ENCODE measurements at places on chromosomes 1 and 21. TPM values are rescaled to one million over a fixed set of nuclear protein-coding genes. Genes with fewer than 3 reads are reported as not detected.

PLPPR5 gene
- total RNA-seq: 4.1 TPM

HPCAL4 gene
- 2.5 TPM for total RNA-seq

ASCL5 gene
- not detected for total RNA-seq

C1orf105 gene
- 2.9 TPM for total RNA-seq

DNA sequence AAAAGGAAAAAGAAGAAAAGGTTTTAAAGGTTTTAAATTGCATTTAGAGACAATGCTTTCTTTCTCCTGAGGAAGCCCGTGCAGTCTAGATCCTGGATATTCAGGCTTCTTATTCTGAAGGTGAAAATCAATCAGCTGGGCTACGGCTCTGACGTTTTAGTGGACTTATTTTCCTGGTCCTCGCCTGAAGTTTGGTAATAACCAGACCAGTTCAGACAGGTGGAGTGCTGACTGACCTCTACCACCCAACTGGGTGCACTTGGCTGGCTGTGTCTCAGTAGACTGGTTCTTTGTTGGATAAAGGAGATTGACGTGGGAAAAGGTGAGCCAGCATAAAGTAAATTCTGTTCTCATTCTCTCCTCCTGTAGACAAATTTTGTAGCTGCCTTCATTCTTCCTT is 7.2 kb upstream of the ATP1A1 start:
- no peak for DNase-seq

GRCh38 chr1:147822292-147822691 is 61.9 kb upstream of the GJA5 start:
- DNase-seq: no peak

- DNase-seq: no peak
Measured at GRCh38 chr1:93463960-93464359, 16.0 kb downstream of the FNBP1L start.

GRCh38 chr1:246153796-246154212 is 353.3 kb downstream of the SMYD3 start:
- no peak for DNase-seq

GRCh38 chr1:154743526-154744036 is 126.5 kb downstream of the KCNN3 start:
- DNase-seq: no peak

DNA sequence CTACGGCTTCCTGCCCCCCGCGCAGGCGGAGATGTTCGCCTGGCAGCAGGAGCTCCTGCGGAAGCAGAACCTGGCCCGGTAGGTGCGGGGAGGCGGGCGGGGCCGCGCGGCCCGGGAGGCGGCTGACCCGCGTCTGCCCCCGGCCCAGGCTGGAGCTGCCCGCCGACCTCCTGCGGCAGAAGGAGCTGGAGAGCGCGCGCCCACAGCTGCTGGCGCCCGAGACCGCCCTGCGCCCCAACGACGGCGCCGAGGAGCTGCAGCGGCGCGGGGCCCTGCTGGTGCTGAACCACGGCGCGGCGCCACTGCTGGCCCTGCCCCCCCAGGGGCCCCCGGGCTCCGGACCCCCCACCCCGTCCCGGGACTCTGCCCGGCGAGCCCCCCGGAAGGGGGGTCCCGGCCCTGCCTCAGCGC is 16.6 kb downstream of the NOC2L start:
- DNase-seq: no peak

- DNase-seq: no peak
Measured at GRCh38 chr1:188891958-188892357, 1585.7 kb downstream of the BRINP3 start.

DNA sequence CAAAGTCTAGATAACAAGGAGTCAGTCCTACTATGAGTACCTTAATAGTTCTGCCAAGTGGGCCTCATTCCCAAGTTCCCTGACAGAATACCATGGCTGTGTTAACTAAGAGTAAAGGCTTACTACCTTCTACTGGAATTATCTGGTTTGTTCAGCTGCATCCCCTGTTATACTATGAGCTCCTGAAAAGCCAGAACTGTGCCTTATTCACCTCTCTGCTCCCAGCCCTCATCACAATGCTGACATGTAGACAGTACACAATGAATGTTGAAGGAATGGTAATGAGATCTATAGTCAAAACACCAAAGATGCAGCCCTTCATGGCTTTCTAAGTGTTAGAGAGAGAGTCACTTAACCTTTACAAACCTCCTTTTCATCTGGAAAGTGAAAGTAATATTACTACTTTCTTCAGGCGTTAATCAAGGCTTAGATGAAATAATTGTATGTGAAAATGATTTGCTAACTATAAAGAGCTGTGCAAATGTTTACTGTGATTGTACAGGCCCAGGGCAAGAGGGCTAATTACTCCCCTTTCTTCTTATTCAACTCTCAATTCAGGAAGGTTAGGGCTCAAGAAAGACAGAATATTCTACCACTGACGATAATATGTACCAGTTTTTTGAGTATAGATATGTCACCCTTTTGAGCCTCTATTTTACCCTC is 70.3 kb upstream of the MROH9 start:
- DNase-seq: no peak

Data from urinary bladder (tissue), 4 donors.